ENCODE measurements at places on chromosomes 1 and 21. TPM values are rescaled to one million over a fixed set of nuclear protein-coding genes. Genes with fewer than 3 reads are reported as not detected.

The CRNN gene
- total RNA-seq = 4.3 TPM

The TSPAN1 gene
- total RNA-seq = 0.39 TPM

The POU3F1 gene
- total RNA-seq = 3.6 TPM

The AMIGO1 gene
- 3.5 TPM for total RNA-seq

The ENAH gene
- 51.3 TPM for total RNA-seq

The SELENON gene
- total RNA-seq = 15.9 TPM

The HMGCS2 gene
- 0.89 TPM for total RNA-seq

The SPATA17 gene
- total RNA-seq = 0.59 TPM

The LMX1A gene
- total RNA-seq = 1.1 TPM

The RHOC gene
- total RNA-seq = 108 TPM

The HOOK1 gene
- 13.3 TPM for total RNA-seq

The PCP4 gene
- total RNA-seq = not detected

The TEKT2 gene
- total RNA-seq = 0.39 TPM

The DNALI1 gene
- total RNA-seq = 1.1 TPM

The MLLT11 gene
- total RNA-seq = 3.1 TPM

The RAP1GAP gene
- total RNA-seq = 3.9 TPM

The NBPF4 gene
- not detected for total RNA-seq

The SPRR3 gene
- 0.69 TPM for total RNA-seq

The ELAVL4 gene
- total RNA-seq = 0.10 TPM

The ZNF692 gene
- total RNA-seq = 16.3 TPM

The GSTM3 gene
- total RNA-seq = 40.7 TPM

The DCDC2B gene
- not detected for total RNA-seq

The NEXN gene
- 12.2 TPM for total RNA-seq

The RHCE gene
- total RNA-seq = 4.2 TPM

The ARPC5 gene
- 79.5 TPM for total RNA-seq

The FCRL2 gene
- total RNA-seq = 0.20 TPM

The DMBX1 gene
- not detected for total RNA-seq

The RABGAP1L gene
- total RNA-seq = 54.4 TPM
